Activated T-cell treated with anti-CD3 and anti-CD28 coated beads, Interleukin-2, amount 50 U/mL, for 48 hours (primary cell): ENCODE measurements at places on chromosomes 5 and 9.

- DNase-seq = no peak
These were observed 147.3 kb downstream of the MTX3 start for GRCh38 chr5:79843450-79844388.

GRCh38 chr9:127347831-127348776 is 48.9 kb upstream of the SLC2A8 start:
- no peak for DNase-seq

GRCh38 chr9:107425101-107426025 is 64.2 kb downstream of the KLF4 start:
- DNase-seq = peak; percentile 80

DNA sequence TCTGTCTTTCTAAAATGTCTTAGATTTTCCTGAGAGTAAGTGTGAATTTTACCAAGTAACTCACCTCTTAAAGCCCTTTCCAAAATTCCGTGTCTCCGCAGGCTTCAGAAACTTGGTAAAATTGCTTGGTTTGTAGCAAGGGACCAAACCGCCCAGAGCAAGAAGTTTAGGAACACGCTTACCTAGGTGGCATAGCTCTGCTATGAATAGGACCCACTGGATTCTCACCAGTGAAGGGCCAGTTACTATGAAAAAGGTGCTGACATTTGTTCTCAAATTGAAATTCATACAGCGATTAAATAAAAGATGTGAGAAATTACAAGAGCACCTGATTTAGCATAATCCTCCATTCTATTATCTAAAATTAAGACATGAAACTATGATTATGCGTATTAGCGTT is 6.7 kb downstream of the NME5 start:
- no peak for DNase-seq

DNA sequence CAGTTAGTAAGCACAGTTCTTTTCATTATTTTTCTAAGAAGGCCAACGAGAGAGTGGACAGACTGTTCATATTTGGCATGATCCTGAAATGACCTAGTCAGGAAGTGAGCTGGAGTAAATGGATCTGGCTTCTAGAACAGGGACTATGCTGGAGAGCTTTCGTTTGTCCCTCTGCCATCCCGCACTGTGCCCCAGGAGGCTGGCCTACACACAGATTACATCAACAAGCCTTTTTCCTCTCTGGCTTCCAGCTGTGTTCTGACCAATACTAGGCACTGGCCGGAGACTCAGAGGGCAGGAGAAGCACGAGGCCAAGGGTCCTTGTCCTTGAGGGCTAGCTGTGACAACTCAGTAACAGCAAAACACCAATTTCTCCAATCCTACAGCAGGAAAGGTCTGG is 127.8 kb downstream of the MED27 start:
- DNase-seq = no peak

DNA sequence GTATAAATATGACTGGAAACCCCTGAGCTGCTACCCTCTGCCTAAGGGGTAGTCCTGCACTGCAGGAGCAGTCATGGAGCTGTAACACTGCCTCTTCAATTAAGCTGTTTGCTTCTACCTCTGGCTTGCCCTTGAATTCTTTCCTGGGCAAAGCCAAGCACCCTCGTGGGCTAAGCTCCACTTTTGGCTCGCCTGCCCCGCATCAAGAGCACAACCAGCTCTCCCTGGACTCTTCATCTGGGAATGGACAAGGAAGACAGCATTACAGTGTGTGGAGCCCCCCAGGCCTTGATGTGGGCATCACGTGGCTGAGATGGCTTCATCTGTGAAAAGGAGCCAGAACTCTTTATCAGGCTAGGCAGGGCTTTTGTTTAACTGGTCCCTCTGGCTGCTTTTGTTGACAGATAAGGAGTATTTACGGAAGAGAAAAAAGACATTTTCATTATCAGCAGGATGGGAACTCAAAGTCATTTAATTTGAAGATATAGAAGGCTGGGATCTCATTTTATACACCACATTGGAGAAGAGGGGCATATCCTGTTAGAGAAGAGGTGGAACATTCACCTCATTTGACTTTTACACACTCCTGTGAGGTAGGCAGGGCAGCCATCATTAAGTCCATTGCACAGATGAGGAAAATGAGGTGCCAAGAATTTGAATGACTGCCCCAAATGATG is 137.8 kb downstream of the SEMA6A start:
- DNase-seq = no peak

DNA sequence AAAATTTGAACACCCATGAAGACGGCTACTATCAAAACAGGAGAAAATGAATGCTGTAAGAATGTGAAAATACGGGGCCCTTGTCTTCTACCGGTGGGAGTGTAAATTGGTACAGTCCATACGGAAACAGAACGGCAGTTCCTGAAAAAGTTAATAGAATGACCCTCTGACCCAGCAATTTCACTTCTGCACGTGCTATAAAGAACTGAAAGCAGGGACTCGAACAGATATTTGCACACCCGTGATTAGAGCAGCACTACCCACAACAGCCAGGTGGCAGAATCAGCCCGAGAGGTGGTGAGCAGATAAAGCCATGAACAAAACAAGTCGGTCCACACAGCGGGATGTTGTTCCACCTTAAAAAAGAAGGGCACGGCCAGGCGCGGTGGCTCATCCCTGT is 22.6 kb upstream of the SLC12A7 start:
- DNase-seq = no peak

- no peak for DNase-seq
These were observed 7.6 kb upstream of the CXXC5 start for GRCh38 chr5:139640421-139641115.

DNA sequence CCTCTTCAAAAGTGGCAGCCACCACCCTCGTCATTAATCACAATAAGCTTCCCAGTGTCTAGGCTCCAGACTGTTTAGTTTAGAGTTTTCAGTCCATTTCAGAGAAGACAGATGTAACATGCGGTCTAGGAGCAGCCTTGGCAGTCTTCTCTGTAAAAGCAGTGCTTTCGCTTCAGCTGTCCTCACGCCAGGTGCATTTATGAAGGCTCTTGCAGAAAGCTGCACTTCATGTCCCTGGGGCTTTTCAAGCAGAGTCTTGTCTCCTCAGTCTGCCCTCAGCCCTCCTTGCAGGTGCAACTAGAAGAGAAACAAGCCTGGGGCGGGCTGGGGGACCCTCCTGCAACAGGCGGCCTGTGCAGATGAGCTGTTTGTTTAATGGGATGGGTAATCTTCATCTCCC is 281.9 kb downstream of the DRD1 start:
- no peak for DNase-seq

DNA sequence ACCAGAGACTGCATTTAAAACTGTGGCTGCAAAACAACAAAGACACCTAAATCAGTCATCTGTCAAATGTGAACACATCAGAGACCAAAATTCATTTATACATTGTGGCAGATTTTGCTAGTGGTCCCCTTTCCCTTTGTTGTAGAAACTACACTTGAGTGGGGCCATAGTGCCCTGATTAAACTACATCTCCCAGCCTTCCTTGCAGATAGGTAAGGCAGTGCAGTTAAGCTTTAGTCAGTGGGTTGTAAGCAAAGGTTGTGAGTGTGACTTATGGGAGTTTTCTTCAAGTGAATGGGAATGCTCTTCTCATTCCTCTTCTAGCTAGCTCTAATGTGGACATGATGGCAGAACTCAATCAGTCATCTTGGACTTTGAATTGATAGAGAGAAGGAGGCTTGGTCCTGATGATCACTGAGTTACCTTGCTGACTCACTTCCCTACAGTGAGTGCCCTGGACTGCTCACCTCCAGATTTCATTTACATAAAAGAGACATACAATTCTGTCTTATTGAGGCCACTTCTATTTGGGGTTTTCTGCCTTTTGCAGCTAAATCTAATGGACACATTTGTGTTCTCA is 35.2 kb upstream of the SPARC start:
- no peak for DNase-seq

DNA sequence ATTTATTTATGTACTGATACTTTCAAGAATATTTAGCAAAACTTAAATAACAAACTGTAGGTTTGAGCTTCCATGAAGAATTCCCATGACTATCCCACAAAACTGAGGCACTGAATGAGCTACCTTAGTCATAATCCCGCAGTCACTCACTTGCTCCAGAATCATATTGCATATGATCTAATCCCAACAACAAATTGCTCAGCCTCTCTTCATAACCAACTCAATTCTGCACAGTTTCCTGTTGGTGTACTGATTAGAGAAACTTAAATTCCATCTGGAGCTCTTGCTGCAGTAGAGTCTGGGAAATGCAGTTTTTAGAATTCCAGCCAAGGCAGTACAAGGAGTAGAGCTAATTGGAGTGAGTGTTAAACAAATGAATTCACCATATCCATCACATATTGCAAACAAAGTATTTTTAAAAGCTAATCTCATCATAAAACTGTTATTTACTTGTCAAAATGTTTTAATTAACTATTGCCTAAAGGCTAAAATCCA is 35.7 kb upstream of the CDH18 start:
- no peak for DNase-seq

- no peak for DNase-seq
These were observed 45.8 kb upstream of the RGMB start for GRCh38 chr5:98727686-98728085.

DNA sequence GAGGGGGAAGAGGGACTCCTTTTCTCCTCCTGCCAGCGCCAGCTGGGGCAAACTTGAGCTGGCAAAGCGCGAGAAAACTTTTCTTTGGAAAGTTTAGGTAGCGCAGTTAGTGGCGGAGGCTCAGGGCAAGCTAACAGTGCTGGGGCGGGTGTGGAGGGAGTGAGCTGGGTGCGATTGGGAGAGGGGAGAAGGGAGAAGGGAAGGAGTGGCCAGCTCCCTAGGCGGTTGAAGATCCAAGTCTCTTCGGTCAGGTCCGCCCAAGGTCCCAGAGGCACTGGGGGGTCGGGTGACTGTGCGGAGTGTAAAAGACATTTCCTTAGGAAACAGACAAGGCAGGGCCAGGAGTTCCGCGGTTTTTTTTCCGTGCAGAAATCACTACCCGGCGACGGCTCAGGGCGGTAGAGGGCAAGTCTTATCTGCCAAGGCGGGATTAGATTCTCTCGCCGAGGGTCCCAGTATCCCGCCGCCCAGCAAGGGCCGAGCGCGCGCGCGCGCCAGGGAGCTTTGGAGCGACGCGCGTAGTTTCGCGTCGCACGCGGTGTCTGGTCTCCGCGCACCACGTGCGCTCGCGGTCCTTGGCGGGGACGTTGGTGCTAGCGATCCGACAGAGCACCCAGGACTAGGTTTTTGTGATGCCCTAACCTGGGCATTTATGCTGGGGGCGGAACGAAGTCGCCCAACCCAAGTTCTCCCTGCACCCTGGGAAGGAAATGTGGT is 33.6 kb upstream of the NFIB start:
- peak; percentile 28 for DNase-seq

DNA sequence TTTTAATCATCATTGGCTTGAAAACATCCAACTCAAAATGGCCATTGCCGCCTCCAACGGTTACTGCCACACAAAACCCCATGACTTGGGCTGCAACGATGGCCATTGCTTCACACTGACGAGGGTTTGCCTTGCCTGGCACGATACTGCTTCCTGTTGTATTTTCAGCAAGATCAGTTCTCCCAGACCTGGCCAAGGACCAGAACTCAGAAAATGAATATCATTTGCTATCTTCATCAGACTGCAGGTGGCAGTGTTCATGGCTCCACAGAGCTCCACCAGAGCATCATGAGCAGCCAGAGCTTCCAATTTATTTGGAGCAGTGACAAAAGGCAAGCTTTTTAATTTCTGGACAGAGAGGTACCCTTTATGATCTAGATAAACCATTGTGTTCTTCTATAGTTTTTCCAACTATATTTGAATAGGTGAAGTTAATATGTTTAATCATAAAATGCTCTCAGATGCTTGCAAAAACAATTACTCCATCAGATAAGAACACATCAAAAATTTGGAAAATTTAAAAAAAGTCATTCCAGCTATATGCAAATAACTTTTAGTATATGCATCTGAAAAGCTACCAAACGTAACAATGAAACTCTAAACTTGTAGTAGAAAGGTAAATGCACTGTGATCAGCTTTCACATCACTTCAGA is 10.4 kb downstream of the AMACR start:
- DNase-seq = peak; percentile 35

DNA sequence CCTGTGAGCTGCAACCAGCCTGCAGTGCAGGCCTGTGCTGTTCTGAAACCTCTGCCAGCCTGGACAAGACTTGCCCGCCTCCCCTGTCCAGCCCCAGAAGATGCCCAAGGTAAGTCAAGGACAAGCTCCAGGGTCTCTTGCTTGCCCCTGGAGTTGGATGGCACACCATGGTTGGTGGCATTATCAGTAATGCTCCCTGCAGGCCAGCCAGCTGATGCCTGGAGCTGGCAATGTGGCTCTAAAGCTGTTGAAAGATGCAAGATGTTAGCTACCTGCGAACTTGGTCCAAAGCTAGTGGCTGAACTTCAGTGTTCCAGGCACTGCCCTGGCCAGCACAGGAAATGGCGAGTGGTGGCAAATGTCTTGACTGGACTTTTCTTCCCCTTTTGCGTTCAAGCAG is 14.0 kb upstream of the LTC4S start:
- DNase-seq = no peak

DNA sequence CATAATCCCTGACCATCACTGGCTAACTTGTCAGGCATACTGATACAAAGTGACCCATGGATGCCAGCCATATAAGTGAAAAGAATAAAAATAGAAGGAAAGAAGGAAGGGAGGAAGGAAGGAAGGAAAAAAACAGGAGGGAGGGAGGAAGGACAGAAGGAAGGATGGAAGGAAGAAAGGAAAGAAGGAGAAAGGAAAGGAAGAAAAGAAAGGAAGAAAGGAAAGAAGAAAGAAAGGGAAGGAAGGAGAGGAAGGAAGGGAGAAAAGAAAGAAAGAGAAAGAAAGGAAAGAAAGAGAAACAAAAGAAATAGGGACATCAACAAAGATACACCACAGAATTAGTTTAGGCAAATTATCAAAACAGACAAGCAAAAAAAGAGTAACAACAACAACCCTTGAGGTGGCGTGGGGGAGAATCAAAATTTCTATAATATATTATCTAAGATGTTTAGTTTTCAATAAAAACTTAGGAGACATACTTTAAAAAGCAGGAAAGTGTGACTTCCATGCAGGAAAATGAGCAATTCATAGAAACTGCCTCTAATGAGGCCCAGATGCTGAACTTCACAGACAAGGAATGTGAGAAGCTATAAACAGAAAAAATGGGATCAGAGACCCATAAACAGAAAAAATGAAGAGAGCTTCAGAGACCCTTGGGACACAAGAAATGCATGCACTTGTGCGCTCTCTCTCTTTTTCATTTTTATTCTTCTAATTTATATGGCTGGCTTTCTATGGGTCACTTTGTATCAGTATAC is 96.1 kb upstream of the NFIL3 start:
- no peak for DNase-seq
